Pancreas (tissue), 10 donors: ENCODE measurements at places on chromosomes 16 and 17. TPM values are rescaled to one million over a fixed set of nuclear protein-coding genes. Genes with fewer than 3 reads are reported as not detected.
A peak's percentile ranks its signal among the peaks of the same experiment; 100 is the strongest.

MEFV gene
- 0.22 TPM for total RNA-seq

RAB34 gene
- total RNA-seq, result 6.5 TPM

IGF2BP1 gene
- total RNA-seq, result not detected

NTN1 gene
- 3.3 TPM for total RNA-seq

ODAD4 gene
- total RNA-seq, result 0.44 TPM

NXPH3 gene
- total RNA-seq, result 0.20 TPM

NOG gene
- total RNA-seq, result 0.19 TPM

C16orf96 gene
- total RNA-seq, result 0.37 TPM

MYH1 gene
- not detected for total RNA-seq

- DNase-seq, result no peak
Measured at GRCh38 chr17:30557916-30558685, 80.9 kb downstream of the GOSR1 start.

DNA sequence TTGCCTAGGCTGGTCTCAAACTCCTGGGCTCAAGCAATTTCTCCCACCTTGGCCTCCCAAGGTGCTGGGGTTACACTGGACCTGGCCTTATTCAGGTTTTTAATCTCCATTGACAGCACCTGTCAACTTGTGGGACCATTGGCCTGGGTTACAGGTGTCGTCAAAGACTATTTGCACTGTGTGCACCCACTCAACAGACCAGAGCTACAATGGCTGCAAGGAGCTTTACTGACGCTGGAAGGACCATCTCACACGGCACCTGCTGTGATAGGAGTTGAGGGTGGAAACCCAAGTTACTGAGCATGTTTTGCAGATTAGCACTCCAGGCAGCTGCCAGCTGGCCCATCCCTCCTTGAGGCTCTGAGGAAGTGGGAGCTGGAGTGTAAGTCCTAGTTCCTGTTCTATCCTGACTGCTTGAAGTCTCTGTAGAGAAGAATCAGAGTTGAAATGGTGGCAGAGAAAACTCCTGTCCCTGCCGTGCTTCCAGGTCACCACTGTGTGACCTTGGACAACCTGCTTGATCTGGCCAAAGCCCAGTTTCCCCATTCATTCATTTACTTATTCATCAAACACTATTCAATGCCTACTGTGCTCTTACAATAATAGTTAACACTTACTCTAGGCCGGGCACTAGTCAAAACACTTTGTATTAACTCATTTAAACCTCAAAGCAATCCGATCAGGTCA, 42.4 kb upstream of the LONP2 start:
- no peak for DNase-seq

- no peak for DNase-seq
Measured at GRCh38 chr17:21674242-21674731, 18.0 kb upstream of the KCNJ18 start.

GRCh38 chr17:80927791-80928216, 63.8 kb upstream of the CHMP6 start:
- no peak for DNase-seq

DNA sequence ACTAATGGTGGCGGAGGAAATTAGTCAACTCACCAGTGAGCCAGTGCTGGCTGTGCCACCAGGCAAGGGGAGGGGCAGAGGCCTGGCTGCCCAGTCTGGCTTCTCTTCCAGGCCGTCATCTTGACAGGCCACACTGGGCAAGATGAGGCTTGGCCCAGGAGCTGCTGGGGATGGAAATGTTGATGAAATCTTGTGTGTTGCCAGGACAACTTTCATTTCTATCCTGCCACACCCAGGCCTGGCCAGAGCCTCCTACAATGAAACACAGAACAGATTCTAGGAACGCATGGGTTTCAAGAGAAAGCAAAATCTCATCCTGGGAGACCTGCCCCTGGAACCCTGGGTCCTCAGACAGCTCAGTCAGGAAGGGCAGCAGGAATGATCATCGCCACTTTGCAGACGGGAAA, 9.3 kb downstream of the HEXIM2 start:
- peak; percentile 60 for DNase-seq

GRCh38 chr16:57537194-57537505, 779 bp upstream of the CCDC102A start:
- DNase-seq, result no peak

DNA sequence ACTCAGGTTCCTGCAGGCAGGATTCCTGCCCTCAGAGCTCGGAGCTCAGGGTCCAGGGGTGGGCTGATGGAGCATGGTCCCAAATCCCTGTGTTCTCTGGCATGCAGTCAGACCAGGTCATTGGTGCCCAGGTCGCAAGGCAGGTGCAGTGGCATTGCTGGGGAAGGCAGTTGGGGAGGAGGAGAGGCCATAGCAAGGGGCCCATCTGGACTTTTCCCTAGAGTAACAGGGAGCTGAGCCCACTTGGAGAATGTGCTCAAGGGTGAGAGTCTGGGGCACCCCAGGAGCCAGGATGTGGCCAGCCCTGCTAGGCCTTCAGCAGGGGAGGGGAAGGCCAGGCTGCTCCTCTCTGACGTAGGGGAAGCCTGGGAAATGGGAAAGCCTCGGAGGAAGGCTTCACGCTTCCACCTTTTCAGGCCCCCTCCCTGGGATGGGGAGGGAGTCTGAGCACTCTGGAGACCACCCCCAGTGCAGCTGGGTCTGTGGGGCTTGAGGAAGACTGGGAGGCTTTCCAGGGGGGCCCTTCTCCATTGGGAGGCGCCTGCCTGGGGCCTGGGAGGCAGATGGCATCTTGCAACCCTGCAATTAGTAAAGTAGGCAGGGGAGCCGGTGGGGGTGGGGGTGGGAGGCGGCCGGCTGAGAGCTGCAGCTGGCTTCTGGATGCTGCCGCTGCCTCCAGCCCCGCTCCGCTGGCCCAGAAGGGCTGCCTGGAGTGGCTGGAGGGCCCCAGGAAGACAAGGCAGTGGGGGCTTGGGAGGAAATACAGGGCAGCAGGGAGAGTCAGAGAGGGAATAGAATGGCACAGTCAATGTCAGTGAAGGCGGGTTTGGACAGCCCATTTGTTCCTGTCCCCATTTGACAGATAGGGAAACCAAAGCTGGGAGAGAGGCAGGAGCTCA, 21.1 kb upstream of the DOK4 start:
- no peak for DNase-seq

DNA sequence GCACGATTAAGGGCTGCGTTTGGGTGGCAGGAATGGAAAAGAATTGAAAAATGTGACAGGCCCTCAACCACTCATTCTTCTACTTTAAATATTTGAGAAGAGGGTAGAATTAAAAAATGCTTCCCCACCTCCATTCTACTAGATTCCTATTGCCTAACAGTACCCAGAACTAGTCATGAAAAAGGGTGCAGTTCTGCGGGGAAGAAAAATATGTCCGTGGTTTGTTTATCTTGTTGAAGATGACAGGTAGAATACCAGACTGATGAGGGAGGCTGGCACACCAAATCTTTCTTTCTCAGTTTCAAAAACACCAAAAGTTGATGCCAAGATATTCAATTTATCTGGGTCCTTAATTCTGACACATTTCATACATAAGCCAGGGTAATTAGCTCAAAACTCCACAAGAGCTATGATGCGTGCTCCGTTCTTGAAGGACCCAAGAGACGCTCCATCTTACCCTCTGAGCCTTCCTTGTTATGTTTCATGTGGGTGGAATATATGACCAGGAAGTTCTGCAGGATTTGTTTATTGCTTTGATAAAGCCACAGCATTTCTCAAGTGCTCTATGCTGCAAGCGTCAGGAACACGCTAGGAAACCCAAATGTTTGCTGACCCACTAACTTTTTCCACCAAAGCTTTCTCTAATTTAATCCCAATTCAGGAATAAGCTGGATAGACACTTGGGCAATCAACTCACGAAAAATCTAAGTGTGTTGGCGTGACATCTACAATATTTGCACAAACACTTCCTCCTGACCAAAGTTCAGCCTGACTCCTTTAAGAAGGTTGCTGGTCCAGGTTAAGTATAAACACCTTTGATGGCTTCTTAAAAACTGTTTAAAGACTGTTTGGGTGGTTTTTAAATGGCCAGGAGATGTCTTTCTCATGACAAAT, 20.6 kb upstream of the GAN start:
- no peak for DNase-seq

- DNase-seq, result no peak
Measured at GRCh38 chr17:50487213-50488096, 8.8 kb downstream of the RSAD1 start.

GRCh38 chr17:50037321-50038107, 18.4 kb upstream of the ITGA3 start:
- DNase-seq, result peak; percentile 75

- no peak for DNase-seq
Measured at GRCh38 chr17:44782326-44782850, 23.6 kb downstream of the ADAM11 start.

GRCh38 chr17:73646409-73647300, 2.4 kb upstream of the SDK2 start:
- no peak for DNase-seq

DNA sequence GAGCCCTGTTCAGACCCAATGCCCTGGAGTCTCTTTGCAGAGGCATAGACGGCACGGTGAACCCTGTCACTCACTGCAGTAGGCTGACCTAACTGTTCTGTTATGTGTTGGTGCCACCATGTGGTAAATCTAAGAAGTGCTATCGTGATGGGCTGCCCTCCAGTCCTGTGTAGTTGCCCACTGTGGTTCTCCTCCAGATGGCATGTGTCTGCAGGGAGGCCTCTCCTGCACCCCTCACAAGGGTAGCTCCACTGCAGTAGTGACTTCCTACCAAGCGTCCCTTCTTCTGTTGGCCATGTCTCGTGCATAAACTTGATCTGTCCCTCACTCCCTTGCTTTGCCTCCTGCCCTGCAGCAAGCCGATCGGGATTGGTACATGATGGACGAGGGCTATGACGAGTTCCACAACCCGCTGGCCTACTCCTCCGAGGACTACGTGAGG, 5.8 kb downstream of the DHX38 start:
- DNase-seq, result peak; percentile 54

DNA sequence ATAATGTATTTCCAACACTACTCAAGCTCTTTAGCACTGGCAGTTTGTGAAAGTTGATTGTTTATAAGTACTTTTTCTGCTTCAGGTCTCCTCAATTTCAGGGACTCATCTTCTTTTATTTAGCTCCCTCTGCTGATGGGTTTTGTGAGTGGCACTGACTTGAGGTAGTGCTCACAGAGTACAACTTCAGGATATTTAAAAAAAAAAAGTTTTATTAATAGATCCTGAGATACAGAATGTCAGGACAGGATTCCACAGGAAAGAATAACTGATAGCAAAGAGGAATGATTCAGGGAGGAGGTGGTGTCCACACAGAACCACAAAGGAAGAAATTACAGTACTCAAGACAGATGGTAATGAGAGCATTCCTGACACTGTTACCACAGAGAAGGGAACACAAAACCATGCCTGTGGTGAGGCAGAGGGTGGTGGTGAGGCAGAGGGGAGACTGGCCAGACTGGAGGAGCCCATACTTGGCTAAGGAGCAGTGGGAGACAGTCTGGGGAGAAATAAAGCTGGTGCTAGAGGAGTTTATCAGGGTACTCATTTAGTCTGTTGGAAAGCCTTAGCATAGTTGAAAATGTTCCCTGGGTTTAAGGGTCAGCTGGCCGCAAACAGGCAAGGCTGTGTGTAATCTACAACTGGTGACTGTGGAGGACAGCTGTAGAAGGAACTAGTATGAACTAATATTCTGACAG, 63.7 kb downstream of the SPAG9 start:
- DNase-seq, result no peak

- no peak for DNase-seq
Measured at GRCh38 chr17:72175263-72175662, 54.4 kb downstream of the SOX9 start.

DNA sequence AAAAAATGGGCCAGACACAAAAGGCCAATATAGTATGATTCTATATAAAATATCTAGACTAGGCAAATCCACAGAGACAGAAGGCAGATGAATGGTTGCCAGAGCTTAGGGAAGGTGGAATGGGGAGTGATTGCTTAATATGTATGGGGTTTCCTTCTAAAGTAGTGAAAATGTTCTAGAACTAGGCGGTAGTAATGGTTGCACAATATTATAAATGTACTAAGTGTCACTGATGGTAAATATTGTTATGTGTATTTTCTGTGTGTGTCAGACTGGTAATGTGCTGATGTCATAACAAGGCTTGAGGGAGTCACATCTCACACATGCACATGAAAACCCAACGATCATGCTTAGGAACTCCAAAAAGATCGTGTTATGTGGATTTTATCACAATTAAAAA, 106.9 kb upstream of the SIAH1 start:
- DNase-seq, result no peak

- DNase-seq, result no peak
Measured at GRCh38 chr17:61426482-61427304, 25.5 kb upstream of the TBX4 start.

DNA sequence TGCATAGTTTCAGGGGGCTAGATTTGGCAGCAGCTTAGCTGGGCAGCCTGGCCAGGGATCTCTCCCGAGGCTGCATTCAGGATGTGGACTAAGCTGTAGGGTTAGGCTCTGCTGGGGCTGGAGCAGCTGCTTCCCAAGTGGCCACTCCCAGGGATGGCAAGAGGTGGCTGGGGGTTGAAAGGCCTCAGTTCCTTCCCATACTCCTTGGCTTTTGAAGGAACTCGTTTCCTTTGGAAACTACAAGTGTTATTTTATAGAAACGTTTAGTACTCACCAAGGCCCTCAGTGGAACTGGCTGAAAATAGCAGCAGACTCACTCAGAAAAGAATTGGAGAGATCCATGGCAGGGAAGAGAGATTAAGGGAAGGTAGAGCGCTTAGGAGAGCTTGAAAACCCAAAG, 76.4 kb downstream of the WWP2 start:
- DNase-seq, result peak; percentile 71

DNA sequence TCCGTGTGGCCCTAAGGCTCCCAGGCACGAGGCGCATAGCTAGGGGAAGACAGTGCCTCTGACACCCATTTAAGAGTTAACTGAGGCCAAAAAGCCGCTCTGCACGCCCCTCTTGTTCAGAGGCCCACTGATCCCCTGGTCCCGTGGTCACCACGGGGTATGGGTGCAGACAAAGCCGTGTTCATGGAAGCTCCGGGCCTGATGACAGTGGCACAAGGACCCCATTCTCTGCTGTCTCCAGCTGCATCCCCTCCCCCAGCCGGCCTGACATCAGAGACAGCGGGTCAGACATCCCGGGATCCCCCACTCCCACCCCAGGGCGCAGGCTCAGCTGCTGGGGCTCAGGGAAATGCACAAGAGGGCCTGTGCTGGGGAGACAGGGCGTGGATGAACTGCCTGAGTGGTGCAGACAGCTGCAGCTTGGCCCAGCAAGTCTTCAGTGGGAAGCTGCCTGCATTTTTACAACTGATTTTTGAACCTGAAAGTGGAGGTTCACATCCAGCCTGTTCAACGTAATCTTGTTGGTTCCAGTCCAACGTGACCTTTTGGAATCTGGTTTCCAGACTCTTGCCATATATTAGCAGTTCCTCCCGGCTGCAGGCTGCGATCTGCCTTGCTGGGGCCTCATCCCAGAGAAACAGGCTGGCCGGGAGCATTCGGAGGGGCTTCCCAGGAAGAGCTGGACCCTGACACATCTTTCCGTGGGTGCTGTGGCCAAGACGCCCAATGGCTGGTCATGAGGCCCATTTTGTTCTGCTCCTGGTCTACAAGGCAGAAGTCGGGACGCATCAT, 9.7 kb upstream of the BAHCC1 start:
- peak; percentile 72 for DNase-seq

- peak; percentile 90 for DNase-seq
Measured at GRCh38 chr17:63437287-63438091, 8.6 kb downstream of the CYB561 start.

- DNase-seq, result peak; percentile 40
Measured at GRCh38 chr16:23509782-23510163, 521 bp downstream of the GGA2 start.
